ENCODE measurements at places on chromosomes 12 and 14.

DNA sequence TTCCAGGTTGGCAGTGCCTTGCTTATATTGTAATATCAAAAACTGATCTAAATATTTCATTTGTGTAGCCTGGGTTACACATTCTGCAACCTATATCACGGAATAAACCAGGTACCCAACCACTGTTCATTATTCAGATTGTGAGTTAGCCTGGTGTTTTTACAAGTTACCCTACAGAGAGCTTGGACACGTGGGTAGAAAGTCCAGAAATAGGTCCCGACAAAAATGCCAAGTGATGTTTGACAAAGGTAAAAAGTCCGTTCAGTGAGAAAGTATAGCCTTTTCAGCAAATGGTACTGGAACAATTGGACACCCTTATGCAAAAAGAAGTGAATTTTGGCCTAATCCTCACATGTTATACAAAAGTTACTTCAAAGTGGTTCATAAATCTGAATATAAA, 17.6 kb upstream of the EVL start:
- DNase-seq, result no peak

DNA sequence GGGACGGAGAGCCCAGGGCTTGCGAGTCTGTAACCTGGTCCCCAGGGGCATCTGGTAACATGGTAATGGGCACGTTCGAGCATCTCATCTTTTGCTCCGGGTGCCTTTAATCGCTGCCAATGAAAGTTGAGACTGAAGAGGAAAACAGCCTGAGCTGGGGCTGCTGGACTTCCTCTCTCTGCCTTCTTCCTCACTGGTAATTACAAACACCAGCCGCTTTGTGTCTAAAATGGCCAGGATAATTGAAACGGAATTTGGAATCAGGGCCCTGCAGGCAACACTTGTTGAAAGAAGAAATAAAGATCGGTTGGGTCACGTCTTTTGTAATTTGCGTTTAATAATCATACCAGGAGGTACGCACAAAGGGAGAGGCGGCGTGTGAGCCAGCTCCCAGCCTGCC, 51.5 kb upstream of the GPATCH2L start:
- no peak for DNase-seq

DNA sequence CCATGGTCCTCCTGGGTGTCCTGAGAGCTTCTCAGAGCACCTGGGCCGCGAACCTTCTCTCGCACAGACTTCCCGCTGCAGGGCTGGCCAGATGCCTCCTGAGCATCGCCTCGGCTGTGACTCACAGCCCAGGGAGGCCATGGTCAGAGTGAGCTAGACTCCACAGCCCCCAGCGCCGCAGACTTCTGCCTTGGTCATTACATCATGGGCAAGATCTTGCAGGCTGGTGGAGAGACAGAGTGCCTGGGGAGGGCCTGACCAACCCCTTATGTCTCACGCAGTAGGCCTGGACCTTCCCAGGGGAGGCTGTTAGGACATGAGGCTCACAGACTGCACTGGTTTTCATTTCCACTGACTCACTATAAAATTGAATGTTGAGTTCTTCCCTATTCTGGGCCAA, 41.8 kb downstream of the SMOC1 start:
- DNase-seq, result no peak

DNA sequence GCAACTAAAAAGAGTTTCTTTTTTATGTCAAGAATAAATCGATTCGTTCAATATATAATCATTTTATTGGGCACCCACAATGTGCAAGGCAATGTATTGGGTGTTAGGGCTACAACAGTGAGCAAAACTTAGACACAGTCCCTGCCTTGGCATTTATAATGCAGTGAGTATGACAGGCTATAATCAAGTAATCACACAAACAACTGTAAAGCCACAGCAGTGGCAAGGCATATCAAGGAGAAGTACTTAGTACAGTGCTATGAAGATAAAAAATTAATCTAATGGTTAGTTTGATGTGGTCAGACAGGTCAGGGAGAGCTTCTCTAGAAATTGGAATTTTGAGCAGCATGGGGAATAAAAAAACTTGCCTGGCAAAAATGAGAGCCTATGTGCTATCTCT, 39.5 kb upstream of the OTOGL start:
- DNase-seq, result no peak

GRCh38 chr14:71729596-71729995, 202.6 kb upstream of the RGS6 start:
- no peak for DNase-seq

DNA sequence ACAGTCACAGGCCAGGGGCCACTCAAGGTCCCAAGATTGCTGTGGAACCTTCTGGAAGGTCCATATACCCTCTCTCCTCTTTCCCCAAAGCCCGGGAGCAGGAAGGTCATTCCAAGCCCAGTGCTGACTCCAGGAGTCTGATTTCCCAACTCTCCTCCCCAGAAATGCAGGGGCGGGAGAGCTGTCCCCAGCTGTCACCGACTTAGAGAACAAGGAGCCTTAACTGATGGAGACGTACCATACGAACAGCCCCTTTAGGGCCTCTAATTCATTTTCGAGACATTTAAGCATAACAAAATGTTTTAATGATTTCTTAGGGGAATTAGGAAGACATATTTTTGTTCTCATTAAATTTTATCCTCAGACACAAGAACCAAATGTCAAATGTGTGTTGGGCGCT, 99.2 kb downstream of the PHETA1 start:
- DNase-seq, result no peak

- no peak for DNase-seq
Observed at GRCh38 chr14:36647824-36648753, 13.6 kb upstream of the PAX9 start.

DNA sequence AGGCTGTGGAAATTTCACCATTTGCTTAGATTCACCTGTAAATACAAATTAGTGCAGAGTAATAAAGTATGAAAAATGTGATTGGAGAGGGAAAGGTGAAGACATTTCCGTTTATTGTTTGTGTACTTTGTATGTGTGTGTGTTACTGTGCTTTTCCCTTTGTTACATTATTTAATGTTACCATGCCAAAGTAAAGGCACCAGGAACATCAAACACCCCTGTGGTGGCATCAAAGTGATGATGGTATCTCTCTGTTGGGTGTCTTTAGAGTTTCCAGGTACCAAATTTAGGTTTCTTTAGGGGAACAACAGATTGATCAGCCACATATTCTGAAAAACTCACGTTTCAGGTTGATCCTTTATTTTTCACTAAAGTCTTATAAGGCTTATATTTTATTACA, 189.0 kb upstream of the FBXO33 start:
- no peak for DNase-seq

- DNase-seq, result no peak
Observed at GRCh38 chr14:22383515-22384166, 205.4 kb downstream of the DAD1 start.

- no peak for DNase-seq
Observed at GRCh38 chr12:130945786-130946492, 7.8 kb upstream of the ADGRD1 start.

- no peak for DNase-seq
Observed at GRCh38 chr14:35124127-35124526, 1.8 kb downstream of the PRORP start.

- no peak for DNase-seq
Observed at GRCh38 chr14:49930720-49931119, 37.8 kb downstream of the ARF6 start.

DNA sequence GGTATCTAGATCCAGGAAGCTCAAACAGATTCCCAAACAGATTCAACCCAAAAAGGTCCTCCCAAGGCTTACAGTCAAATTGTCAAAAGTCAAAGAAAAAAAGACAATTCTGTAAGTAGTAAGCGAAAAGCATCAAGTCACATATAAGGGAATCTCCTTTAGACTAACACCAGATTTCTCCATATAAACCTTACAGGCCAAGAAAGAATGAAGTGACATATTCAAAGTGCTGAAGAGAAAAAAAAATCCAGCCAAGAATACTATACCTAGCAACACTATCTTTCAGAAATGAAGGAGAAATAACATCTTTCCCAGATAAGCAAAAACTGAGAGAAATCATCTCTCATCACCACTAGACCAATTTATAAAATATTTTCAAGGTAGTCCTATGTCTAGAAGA, 79.6 kb upstream of the LGR5 start:
- no peak for DNase-seq

DNA sequence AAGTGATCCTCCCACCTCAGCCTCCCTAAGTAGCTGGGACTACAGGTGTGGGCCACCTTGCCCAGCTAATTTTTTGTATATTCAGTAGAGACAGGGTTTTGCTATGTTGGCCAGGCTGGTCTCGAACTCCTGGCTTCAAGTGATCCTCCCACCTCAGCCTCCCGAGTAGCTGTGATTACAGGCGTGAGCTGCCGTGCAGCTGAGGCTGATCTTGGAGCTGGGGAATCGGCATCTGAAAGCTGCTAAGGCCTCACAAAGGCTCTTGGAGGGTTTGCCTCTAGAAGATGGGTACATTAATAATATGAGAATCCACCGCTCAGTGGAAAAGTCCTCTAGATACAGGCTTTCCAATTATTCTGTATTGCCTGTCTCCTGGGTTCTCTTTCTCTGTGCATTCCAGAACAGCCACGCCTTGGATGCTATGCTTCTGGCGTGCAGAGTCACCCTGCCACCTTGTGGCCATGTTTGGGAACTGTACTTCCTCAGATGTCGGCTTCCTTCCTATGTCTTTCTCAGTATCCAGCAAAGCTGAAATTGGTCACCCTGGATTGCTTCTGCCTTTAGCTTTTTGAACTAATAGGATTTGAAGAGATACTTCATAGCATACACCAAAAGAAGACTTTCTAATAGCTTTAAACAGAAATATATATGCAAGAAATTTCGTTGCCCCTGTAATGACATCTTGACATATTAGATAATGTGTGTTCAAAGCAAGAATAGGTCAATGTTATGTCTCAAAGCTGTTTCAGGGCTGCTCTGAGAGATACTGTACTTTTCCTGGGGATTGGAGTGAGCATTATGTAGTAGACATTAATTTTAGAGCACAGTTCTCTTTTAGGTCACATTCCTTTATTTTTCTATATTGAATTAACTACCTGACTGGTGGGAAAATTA, 75.4 kb downstream of the SNAPC1 start:
- DNase-seq, result no peak

- no peak for DNase-seq
Observed at GRCh38 chr14:24032727-24033418, 18.9 kb upstream of the CARMIL3 start.

DNA sequence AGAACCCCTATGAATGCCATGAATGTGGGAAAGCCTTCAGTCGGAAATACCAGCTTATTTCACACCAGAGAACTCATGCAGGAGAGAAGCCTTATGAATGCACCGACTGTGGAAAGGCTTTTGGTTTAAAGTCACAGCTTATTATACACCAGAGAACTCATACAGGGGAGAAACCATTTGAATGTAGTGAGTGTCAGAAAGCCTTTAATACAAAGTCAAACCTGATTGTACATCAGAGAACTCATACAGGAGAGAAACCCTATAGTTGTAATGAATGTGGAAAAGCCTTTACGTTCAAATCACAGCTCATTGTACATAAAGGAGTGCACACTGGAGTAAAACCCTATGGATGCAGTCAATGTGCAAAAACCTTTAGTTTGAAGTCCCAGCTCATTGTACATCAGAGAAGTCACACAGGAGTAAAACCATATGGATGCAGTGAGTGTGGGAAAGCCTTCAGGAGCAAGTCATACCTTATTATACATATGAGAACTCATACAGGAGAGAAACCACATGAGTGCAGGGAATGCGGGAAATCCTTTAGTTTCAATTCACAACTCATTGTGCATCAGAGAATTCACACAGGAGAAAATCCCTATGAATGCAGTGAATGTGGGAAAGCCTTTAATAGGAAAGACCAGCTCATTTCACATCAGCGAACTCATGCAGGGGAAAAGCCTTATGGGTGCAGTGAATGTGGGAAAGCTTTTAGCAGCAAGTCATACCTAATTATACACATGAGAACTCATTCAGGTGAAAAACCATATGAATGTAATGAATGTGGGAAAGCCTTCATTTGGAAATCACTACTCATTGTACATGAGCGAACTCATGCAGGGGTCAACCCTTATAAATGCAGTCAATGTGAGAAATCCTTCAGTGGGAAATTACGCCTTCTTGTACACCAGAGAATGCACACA, 22.3 kb downstream of the ZNF268 start:
- no peak for DNase-seq

- peak; percentile 59 for DNase-seq
Observed at GRCh38 chr14:20455355-20456300, 602 bp downstream of the APEX1 start.

GRCh38 chr14:57822081-57822480, 43.8 kb downstream of the SLC35F4 start:
- no peak for DNase-seq

DNA sequence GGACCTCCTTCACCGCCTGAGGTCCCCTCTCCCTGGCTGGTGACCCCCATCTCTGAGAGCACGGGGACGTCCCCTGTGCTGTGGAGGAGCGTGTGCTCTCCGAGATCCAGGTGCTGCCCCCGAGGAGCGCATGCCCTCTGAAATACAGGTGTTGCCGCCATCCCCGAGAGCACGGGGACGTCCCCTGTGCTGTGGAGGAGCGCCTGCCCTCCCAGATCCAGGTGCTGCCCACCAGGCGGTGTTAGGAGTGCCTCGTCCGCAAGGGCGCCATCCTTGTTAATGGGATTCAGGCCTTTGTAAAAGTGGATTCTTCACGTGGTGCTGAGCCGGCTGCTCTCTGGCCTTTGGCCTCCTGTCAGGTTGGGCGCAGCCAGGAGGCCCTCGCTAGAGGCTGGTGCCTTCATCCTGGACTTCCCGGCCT, 10.1 kb downstream of the NOC4L start:
- DNase-seq, result no peak

DNA sequence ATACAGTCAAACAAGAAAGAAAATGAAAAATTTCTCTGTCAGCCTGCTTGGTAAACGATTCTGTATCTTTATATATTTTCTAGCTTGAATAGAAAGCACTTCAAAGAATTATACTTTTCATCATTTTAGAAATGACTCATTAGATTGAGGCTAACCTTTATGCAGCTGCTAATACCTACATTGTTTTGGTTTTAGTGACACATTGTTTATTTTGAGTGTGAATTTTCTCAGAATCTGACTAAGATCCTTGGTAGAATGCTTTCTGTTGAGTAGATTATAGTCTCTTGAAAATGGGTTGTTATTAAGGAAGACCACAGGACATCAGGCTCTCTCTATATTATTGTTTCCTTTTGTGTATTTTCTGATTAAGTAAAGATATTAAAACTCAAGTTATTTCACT, at the start of gene PMCH:
TSS of gene PMCH (minus strand) at position 45 of the 400 bp plus-strand sequence. CDS start 63 bp downstream, outside the sequence.
- no peak for DNase-seq

- no peak for DNase-seq
Observed at GRCh38 chr12:80178846-80179245, 79.5 kb downstream of the OTOGL start.

DNA sequence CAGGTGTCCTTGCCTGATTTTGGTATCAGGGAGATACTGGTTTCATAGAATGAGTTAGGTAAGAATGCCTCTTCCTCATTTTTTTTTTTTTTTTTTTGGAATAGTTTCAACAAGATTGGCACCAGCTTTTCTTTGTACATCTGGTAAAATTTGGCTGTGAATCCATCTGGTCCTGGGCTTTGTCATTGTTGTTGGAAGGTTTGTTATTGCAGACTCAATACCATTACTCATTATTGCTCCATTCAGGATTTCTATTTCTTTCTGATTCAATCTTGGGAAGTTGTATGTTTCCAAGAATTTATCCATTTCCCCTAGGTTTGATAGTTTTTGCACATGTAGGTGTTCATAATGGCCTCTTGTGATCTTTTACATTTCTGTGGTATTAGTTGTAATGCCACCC, 126.0 kb upstream of the KITLG start:
- no peak for DNase-seq

- DNase-seq, result no peak
Observed at GRCh38 chr14:43855556-43855955, 651.5 kb downstream of the FSCB start.

Data from D721Med (cell line).